GM12878 (cell line): ENCODE measurements at places on chromosomes 13 and 19. TPM values are rescaled to one million over a fixed set of nuclear protein-coding genes. Genes with fewer than 3 reads are reported as not detected.

GRCh38 chr19:16698914-16699313 is 20.7 kb upstream of the NWD1 start:
- no peak for DNase-seq

DNA sequence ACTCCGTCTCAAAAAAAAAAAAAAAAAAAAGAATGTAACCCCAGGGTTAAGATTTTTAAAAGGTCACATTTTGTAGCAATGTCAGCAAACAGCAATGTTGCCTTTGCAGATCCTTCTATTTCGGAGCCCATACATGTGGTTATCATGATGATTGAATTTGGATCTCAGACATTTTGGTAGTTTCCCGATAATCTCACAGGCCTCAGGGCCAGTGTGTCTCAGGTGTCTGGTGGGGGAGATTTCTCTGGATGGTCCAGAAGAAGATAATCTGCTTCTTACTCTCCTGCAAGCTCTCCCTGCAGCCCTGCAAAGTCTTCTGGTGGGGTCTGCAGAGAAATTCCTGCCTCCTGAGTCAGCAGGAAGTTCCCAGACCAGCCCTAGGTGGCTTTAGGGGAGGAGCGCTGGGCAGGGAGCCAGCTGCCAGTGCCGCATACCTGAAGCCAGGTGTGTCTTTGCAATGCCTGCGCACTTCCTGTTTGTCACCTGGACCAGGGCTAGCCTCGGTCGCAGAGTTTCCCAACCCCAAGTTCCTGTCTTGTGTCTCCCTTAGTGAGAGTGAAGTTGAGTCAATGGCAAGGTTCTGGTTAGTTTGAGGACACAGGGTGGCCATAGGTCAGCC is 1.4 kb downstream of the SH2D3A start:
- DNase-seq: no peak

DNA sequence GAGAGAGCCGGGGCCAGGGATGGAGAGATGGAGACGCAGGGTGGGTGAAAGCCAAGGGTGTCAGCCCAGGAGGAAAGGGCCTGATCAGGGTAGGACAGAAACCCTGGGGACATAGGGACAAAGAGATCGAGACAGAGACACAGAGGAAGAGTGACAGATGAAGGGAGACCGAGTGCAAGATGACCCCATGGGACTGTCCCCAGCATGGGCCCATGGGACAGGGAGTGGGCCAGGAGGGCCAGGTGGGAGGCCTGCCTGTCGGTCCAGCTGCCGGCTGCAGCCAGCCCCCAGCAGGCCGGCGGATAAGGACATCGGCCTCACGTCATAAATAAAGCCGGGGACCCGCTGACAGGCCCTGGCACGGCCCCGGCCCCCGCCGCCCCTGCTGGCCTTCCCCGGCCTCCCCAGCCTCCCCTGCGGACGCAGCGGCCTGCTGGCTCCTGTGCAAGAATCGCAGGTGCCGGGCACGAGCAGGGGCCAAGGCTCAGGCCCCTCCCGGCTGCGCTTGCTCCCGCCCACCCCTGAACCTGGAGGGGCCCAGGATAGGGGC is 6.3 kb downstream of the REX1BD start:
- DNase-seq: no peak

- DNase-seq: no peak
Observed at GRCh38 chr19:34662919-34663318, 14.0 kb downstream of the SCGB2B2 start.

GRCh38 chr13:107296804-107297203 is 728.9 kb upstream of the ARGLU1 start:
- no peak for DNase-seq

UBL5 gene
- 816 and 822 TPM in 2 replicates for polyA plus RNA-seq

KLK1 gene
- 13.9 and 17.4 TPM in 2 replicates for polyA plus RNA-seq

LHFPL6 gene
- polyA plus RNA-seq: 0.45 and 0.68 TPM in 2 replicates

DNA sequence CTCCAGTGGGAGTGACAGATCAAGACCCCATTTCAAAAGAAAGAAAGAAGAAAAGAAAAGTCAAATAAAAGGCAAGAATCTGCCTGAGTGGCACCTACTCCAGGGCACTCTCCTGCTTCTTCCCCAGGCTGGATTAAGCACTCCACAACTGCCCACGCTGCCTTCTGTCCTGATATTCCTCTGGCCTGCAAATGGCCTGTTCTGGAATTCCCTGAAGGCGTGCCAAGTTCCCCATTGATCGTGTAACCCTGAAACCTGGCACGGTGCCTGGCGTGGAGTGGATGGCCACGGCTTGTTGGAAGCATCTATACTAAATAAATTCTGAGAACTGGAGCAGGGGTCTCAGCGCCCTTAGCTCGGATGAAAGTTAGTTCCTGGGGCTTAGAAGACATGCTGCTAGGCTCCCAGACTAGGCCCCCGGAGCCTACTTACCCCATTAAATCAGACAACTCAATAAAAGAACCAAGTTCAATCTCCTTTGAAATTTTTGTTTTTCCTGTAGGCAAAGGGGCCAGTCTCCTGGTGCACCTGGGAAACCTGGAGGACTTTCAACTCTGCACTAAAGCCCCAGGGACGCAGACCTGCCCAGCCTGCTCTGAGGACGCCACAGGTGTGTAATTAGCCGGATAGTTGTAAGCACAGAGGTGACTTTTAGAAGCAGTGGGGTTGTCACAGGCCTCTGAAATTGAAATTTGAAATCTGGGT is 21.9 kb downstream of the ANKRD27 start:
- no peak for DNase-seq
